ENCODE measurements at places on chromosomes 12 and 14. TPM values are rescaled to one million over a fixed set of nuclear protein-coding genes. Genes with fewer than 3 reads are reported as not detected.

TAS2R20 gene
- total RNA-seq = 1.9 TPM

RNFT2 gene
- total RNA-seq = 2.3 TPM

ZNF891 gene
- total RNA-seq = 1.8 TPM

CCDC177 gene
- total RNA-seq = not detected
